Amygdala (tissue), 56 donors: ENCODE measurements at places on chromosomes 7 and 10.

- no peak for DNase-seq
These were observed 111.0 kb downstream of the NRP1 start for GRCh38 chr10:33223326-33224000.

- DNase-seq: no peak
These were observed 15.2 kb upstream of the KNDC1 start for GRCh38 chr10:133144771-133145170.

DNA sequence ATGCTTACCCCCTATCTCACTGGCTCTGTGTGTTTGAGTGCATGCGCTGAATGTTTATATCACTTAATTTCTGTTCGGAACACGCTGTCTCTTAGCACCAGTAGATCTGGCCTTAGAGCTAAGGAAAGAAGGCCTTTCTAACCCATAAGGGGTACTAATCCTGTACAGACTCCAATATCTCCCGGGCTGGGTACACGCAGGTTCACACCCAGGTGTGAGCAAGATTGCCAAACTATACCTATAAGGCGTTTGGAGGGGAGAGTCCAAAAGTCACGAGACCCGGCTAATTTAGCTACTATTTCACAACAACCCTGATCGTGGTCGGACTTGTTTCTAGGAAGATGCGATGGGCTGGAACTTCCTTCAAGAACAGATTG is 727 bp upstream of the PDSS1 start:
- no peak for DNase-seq

- DNase-seq: no peak
These were observed 25.9 kb downstream of the TAX1BP1 start for GRCh38 chr7:27765841-27766240.

DNA sequence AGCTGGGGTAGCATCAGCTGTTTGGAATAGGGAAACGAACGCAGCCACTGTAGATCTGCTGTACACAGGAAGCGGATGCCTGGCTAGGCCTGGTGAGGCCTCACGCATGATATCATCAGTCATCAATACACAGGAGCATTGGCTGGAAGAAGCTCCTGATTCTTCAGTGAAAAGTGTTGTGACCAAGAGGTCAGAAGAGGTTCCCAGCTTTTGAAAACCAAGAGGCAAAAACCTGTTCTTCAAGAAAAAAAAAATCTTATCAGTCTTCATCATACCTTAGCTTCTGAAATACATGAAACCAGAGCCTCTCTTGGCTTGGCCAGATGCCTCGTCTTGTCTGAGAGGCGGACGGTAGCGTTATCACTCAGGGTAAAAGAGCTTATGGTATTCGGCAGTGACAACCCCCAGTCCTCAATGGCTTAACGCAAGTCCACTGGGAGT is 139.3 kb upstream of the TCF7L2 start:
- DNase-seq: no peak

DNA sequence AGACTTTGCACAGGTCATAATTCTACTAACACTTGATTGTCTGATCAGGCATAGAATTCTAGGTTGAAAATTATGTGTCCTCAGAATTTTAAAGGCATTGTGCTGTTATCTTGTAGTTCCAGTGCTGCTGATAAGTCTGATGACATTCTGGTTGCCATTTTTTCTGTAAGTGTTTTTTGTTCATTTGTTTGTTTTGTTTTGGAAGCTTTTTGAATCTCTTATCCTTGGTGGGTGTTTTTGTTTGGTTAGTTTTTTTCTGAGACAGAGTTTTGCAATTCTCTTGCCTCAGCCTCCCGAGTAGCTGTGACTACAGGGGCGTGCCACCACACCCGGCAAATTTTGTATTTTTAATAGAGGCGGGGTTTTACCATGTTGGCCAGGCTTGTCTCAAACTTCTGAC is 178.9 kb downstream of the CCDC71L start:
- DNase-seq: no peak

DNA sequence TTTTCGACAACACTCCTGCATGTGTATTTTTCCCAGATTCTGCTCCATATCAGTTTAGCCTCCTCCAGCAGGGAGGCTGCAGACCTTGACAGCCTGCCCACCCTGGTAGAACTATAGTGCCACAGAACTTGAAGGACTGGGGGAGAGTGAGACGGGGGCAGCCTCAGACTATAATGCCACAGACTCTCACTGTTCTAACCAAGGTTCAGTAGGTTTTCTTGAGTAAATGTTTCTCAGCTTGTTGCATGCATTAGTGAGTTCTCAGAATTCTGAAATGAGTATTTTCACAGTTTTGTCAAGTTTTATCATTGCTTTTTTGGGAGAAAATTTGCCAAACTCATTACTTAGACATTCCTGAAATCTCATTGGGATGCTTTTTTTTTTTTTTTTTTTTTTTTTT is 95.9 kb downstream of the ZNRF2 start:
- no peak for DNase-seq

DNA sequence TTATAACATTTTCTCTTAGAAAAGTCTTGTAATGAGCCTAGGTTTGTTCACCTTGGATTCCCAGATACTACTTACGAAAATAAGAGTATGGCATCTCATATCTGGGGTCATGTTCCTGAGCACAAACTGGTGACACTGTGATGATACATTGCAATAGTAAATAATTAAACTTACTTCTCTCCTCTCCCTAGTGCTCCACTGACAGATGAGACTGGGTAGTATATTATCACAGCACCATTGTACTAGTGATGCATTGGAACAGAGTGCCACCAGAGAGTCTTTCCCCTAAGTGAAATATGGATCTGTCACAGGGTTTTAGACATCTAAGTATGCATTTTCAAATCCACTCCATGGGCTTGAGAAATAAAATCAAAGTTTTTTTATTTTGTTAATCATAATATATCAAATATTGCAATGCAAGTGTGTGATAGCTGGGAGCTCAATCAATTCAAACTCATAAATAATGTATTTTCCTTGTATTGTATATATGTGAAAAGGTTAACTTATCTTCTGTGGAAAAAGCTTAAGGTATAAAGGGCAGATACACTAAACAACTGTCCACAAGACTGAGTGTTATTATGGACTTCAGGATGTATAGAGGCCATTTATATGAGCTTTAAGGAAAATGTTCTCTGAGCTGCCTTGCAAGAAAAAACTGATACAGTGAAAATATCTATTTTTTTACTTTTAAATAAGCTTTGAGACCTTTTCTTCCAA is 275.5 kb downstream of the ZWINT start:
- DNase-seq: no peak

- DNase-seq: no peak
These were observed 309.7 kb upstream of the KLF6 start for GRCh38 chr10:4094751-4095150.

GRCh38 chr10:37816290-37816689 is 41.1 kb downstream of the ZNF248 start:
- no peak for DNase-seq

DNA sequence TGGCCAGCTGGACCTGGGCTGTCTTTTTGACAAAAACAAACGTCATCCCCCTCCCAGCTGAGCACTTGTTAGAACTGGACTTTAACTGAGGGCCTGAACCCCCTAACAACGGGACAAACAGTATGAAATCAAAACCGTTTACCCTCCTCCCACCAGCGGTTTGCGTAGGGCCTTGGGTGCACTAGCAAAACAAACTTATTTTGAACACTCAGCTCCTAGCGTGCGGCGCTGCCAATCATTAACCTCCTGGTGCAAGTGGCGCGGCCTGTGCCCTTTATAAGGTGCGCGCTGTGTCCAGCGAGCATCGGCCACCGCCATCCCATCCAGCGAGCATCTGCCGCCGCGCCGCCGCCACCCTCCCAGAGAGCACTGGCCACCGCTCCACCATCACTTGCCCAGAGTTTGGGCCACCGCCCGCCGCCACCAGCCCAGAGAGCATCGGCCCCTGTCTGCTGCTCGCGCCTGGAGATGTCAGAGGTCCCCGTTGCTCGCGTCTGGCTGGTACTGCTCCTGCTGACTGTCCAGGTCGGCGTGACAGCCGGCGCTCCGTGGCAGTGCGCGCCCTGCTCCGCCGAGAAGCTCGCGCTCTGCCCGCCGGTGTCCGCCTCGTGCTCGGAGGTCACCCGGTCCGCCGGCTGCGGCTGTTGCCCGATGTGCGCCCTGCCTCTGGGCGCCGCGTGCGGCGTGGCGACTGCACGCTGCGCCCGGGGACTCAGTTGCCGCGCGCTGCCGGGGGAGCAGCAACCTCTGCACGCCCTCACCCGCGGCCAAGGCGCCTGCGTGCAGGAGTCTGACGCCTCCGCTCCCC is at the start of gene IGFBP1:
IGFBP1 (plus strand) TSS at position 304 of the 808 bp plus-strand sequence; CDS start at position 469, 165 bp downstream.
- DNase-seq: no peak

DNA sequence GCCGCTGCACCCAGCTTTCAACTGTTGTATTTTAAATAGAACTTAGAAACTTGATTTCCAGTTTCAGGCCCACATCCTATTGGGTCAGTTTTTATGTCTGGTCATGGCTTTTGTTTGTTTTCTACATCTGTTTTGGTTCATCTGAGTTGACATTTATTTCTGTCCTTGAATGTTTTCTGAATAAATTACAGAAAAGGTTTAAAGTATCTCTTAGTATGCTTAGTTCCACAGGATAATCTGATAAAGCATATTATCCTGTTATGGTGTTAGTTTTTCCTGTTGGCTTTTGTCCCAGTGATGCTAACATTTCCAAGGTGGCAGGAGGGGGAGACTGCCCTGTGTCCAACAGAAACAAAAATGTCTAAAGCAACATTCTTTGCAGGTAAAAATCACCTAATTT is 733.2 kb downstream of the INHBA start:
- DNase-seq: no peak

- no peak for DNase-seq
These were observed 631.0 kb downstream of the AUTS2 start for GRCh38 chr7:70229242-70229641.

- no peak for DNase-seq
These were observed 34.8 kb downstream of the ZMIZ1 start for GRCh38 chr10:79103585-79103984.

- no peak for DNase-seq
These were observed 49.3 kb downstream of the CFAP46 start for GRCh38 chr10:132893090-132893489.

GRCh38 chr10:6195846-6196245 is 6.9 kb upstream of the PFKFB3 start:
- DNase-seq: no peak

GRCh38 chr10:62244785-62245467 is 23.7 kb downstream of the RTKN2 start:
- no peak for DNase-seq
